Stimulated activated CD4-positive, alpha-beta T cell treated with anti-CD3 and anti-CD28 coated beads, Interleukin-4, amount 100 ng/mL, for 24 hours (primary cell): ENCODE measurements at places on chromosomes 11 and 22.
A peak's percentile ranks its signal among the peaks of the same experiment; 100 is the strongest.

DNA sequence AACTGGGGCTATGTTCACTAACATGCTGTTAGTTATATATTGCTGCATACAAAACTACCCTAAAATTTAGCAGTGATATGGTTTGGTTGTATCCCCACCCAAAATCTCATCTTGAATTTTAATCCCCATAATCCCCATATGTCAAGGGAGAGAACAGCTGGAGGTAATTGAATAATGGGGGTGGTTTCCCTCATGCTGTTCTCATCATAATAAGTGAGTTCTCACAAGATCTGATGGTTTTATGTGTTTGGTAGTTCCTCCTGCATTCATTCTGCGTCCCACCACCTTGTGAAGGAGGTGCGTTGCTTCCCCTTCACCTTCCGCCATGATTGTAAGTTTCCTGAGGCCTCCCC lies 10.0 kb upstream of the PATL1 start:
- DNase-seq: no peak

DNA sequence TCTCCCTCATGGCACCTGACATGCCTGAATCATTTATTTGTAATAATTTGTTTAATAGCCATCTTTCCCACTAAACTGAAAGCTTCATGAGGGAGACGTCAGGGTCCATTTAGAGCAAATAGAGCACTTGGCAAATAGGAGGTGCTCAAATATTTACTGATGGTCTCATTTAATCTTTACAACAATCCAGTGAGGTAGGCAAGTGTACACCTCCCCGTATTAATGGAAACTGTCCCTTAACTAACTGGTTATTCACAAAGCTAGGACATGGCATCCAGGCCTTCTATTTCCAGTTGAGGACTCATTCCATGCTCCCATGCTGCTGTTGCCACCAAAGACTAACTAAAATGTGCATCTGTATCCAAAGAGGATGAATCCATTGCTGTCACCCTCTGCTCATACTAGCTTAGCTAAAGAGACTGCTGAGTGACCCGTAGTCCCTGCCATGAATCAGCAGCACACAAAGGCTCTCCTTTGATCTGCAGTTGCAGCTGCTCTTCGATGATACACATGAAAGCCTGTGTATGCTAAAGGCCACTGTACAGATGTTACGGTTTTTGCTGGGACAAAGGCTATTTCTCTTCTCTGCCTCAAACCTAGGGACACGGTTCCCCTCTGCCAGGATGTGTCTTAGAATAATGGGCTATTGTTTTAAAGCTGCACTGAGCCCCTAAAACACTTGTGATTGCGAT lies 82.6 kb downstream of the RAB30 start:
- DNase-seq: no peak

- DNase-seq: no peak
Measured at GRCh38 chr11:6617315-6617781, 1.9 kb downstream of the TPP1 start.

GRCh38 chr11:27076121-27076589 lies 35.5 kb downstream of the BBOX1 start:
- no peak for DNase-seq

GRCh38 chr22:39410264-39410663 lies 10.7 kb downstream of the TAB1 start:
- DNase-seq: no peak

- no peak for DNase-seq
Measured at GRCh38 chr22:45582955-45583320, 80.3 kb downstream of the FBLN1 start.

DNA sequence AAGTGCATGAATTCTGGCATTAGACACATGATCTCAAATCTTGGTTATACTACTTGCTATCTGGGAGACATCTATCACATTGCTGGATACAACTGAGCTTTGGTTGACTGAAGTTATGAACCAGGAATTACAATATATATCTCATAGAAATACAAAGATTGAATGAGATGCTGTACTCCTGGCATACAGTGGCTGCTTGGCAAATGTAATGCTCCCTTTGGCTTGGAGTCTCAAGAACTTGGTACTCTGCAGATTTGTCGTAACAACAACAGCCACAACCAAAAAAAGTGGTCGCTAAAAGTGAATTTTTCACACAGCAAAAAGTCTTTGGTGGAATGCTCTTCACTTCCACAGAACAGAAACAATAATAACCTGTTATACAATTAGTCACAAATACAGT lies 1082.6 kb downstream of the DLG2 start:
- DNase-seq: no peak

GRCh38 chr11:73576185-73576614 lies 21.7 kb downstream of the FAM168A start:
- no peak for DNase-seq

DNA sequence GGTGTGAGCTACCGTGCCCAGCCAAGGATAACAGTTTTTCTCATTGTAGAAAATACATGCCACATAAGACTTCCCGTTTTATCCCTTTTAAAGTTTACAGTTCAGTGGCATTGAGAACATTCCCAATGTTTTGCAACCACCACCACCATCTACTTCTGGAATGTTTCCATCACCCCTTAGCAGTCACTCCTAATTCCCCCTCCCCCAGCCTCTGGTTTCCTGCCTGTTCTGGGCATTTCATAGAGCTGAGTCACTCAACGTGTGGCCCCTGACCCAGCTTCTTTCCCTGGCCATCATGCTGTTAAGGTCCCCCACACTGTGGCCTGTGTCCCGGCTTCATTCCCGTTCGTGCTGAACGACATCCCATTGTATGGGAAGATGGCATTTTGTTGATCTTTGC lies 30.7 kb downstream of the FGF4 start:
- no peak for DNase-seq

DNA sequence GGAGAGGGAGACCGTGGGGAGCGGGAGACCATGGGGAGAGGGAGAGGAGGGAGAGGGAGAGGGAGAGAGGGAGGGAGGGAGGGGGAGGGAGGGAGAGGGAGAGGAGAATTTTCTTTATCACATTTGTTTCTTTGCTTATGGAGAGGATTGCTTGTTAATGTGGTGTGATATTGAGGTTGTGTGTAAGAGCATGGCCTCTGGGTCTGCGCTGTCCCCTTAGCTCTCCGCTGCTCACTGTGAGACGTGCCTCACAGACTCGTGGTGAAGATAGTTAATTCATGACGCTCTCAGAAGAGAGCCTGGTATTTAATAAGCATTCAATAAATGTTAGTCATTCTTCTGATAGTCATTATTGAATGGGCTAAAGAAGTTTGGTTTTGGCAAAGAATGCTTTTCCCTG lies 26.2 kb downstream of the PPFIA1 start:
- DNase-seq: no peak

DNA sequence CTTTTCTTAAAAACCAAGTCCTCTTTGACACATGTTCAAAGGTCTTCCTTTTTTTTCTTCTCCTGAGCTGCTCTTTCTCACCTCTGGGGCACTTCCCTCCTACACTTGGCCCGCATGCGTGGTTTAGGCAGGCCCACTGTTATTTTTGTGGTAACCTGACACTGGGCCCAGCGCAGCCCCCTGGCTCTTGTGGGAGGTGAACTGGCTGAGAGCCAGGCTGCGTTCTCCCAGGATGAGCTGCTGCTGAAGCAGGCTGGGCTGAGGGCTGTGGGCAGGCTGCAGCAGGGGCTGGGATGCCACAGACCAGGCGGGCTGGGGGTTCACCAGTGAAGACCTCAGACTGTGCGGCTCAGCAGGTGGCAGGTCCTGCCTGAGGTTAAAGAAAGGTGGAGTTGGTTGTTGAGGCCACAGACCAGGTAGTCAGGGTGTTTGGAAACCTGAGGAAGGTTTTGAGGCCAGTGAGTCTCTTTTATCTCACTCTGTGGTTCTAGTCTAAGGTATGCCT lies 72.4 kb downstream of the TEAD1 start:
- no peak for DNase-seq

DNA sequence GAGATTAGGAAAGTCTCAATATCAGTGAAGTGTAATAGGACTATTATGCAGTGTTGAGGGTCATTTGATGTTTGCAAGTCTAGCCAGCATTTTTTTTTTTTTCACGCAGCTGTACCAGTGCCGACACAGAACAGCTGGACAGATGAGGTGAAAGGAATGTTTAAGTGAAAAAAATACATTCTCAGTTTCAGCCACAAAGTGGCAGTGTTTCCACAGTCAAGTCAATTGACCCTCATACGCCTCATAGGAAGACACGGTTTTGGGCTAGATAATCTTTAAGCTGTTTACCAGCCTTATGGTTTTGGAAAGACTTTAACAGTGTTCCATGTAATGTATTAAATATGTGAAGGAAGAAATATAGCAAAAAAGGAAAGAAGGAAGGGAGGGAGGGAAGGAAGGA lies 349.9 kb upstream of the ANO3 start:
- DNase-seq: no peak

- DNase-seq: no peak
Measured at GRCh38 chr11:12274056-12274455, 103.3 kb upstream of the PARVA start.

GRCh38 chr11:59272771-59273372 lies 60.1 kb upstream of the MPEG1 start:
- DNase-seq: no peak

GRCh38 chr11:44726283-44727113 lies at the start of gene TSPAN18:
TSPAN18 (plus strand) TSS chr11:44726962; CDS start chr11:44906417, 179,455 bp downstream.
- peak; percentile 26 for DNase-seq

DNA sequence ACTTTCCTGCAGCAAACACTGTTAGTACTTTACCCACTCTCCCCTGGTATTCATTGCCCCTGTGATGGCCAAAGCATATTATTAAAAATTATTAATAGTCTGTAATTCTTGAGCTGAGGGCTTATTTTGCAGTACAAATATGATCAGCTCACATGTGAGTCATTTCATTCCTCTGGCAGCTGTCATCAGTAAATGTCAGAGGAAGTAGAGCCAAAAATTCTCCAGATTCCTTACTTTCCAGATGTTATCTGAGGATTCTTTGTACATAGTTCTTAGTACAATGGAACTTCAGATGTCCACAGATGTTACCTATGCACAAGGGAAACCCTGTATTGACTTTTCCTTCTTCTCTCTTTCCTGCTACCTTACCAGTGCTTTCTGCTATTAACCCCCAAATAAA lies 12.5 kb downstream of the OR5B3 start:
- DNase-seq: no peak

GRCh38 chr11:766106-766935 lies 11.0 kb downstream of the GATD1 start:
- no peak for DNase-seq

- DNase-seq: peak; percentile 72
Measured at GRCh38 chr11:35083431-35084238, 55.3 kb upstream of the CD44 start.

DNA sequence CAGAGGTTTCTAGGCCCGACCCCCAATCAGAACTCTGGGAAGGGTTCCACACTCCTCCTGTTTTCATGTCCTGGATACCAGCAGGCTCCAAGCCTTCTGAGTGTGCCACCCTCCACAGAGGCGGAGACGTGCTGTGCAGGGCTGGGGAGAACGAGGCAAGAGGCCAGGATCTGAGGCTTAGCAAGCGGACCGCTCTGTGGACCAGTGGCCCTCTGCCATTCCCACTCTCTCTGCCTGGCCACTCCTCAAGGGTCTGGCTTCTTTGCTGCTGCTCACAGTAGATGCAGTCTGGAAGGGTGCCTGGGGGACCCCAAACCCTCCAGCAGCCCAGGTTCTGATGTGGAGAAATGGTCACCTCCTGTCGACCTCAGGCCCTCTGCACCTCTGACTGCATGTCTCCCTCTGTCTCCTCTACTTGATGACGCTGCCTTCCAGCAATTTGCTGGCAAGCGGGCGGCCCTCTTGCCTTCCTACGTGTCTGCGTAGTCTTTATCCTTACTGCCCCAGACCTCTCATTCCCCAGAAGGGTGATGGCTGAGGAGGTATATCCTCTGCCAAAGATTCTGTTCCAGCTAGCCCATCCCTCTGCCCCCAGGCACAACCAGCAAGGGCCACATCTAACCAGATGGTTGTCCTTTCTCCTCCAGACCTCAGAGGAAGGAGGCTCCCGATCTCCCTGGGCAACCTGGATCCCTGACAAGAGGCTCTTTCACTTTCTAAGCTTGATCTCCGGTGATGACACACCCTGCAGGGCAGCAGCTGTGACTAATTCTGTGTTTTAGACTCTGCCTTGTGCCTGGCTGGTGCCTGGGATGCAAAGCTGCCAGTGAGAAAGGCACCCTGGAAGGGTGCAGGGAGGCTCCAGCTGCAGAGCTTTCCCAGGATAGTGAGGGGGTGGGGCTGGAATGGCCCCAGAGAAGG lies 87.3 kb downstream of the NAT10 start:
- no peak for DNase-seq

DNA sequence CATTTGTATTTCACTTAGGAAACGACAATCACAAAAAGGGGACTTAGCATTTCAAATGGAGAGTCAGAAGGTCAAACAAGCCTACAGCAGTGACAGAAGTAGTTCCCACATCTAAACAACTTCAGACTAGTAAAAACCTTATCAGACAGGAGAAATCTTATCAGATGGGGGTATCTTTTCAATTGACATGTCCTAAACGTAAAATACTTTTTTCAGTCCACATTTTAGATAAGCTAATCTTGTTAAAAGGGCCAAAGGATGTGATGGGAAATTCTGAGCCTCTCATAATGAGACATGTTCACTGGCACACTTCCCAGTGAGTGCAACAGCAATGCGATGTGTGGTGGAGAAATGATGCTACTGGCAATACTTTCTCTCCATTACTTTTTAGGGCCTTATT lies 2.4 kb downstream of the MAPK1 start:
- peak; percentile 34 for DNase-seq

DNA sequence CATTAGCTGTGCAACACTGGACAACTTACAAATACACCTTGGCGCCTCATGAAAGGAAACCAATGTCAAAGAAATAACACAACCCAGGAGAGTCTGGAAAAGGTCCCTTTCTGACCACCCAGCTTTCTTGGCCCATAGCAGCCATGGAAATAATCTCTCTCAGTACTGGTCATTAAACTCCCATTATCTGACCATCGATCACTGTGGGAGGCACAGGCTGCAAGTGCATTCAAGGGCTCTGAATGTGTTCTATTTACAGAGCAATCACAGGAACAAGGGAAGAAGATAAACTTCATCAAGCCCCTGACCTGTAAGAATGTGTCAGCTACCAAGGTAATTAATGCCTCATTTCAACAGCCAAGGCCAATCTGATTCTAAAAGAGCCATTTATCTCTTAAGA lies 40.1 kb downstream of the CTSC start:
- no peak for DNase-seq

DNA sequence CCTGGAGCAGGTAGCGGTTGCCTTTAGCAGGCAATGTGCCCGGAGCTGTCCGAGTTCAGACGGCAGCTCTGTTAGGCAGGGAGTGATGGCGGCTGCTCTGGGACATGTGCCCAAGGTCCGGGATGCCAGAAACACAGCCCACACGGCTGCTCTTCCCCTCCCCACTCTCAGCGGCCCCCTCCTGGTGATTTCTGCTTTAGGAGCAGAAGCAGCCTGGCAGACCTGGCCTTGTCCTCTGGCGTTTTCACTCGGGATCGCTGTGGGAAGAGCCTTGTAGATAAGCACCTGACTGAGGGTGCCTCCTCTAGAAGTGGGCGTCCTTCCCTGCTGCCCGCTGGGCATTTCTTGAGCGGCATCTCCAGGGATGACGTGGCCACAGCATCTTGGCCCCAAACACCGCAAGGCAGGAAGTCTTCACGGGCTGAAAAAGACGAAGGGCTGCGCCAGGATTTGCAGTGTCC lies 392.2 kb downstream of the TBC1D22A start:
- no peak for DNase-seq
